ENCODE measurements at places on chromosomes 13 and 19.

GRCh38 chr19:12092065-12092867, 27.7 kb downstream of the ZNF844 start:
- DNase-seq, result peak; percentile 69

DNA sequence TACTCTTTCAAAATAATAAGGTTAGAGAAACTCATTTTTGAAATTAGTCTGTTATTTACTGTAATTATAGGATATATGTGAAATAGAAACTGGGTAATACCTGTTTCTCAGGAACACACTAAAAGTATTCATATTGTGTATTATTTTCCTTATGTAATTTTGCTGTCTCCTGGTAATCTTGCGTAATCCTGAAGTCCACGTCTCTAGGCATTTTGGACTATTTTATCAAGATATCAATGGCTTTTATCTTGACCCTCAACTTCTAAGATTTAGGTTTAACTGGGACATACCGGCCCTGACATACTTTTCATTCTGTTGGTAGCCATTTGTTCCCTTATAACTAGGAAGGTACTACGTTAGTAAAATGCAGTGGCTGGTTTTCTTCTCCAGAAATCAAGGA, 80.3 kb downstream of the PAN3 start:
- no peak for DNase-seq

- DNase-seq, result no peak
These were observed 151.5 kb upstream of the RXFP2 start for GRCh38 chr13:31587698-31588266.

DNA sequence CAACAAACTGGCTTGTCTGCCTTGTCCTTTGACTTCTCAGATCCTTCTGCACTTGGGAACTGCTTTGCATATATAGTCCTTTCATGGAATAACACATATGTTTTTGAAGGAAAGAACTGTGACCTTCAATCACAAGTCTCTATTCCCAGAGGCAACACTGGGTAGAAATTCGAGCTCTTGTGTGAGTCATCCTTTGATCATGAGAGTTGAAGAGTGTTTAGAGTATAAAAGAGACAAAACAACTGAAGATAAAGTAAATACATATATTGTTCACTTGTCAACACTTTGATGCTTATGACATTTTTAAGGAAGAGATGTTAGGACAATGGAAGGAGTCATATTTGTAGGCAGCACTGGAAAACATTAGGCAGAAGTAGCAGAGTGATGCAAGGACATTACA, 5.2 kb upstream of the OR7A5 start:
- no peak for DNase-seq

DNA sequence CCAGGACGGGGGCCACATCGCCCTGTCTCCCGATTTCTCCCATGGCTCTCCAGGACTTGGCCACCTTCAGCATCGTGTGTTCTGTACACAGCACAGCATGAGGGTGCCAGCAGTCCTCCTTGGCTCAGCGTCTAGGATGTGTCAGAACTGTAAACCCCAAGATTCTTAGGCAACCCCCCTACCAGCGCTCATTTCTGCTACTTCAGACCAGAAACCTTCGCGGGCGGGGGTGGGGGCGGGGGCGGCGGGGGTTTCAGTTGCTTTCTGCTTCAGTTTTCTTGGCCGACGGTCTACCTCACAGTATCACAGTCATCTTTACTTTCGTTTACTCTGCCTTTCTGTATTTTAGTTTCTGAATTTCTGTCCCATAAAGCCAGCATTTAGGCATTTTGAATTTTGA, 82.4 kb downstream of the GGACT start:
- DNase-seq, result peak; percentile 59

GRCh38 chr19:29172302-29172701, 40.6 kb downstream of the UQCRFS1 start:
- DNase-seq, result no peak

DNA sequence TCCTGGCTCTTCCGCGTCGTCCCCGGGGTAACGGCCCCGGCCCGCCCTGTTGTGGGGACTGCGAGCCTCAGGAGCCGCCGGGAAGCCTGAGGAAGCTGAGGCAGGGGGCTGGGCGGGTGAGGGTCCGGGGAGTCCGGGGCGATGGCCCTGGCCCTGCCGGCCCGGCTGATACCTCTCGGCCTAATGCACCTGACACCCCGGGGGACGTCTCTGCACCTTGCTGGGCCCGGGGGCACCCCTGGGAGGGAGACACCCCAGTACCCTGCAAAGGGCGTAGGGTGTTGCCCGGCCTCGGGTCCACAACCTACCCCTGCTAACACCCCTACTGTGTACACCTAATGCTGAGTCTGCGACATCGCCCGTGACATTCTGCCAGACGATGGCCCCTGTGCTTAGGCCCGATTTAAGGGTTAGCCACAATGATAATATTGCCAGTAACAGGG, 410 bp downstream of the PIN1 start:
- DNase-seq, result no peak

GRCh38 chr19:44891016-44891882, at the start of gene TOMM40:
Gene TOMM40, plus strand, starts transcription at chr19:44891254. Its CDS starts 162 bp downstream, at chr19:44891416.
- peak; percentile 26 for DNase-seq

- DNase-seq, result no peak
These were observed 7.7 kb downstream of the PEAK3 start for GRCh38 chr19:2274185-2274711.

GRCh38 chr19:8608941-8609278, 1.6 kb downstream of the ADAMTS10 start:
- no peak for DNase-seq

DNA sequence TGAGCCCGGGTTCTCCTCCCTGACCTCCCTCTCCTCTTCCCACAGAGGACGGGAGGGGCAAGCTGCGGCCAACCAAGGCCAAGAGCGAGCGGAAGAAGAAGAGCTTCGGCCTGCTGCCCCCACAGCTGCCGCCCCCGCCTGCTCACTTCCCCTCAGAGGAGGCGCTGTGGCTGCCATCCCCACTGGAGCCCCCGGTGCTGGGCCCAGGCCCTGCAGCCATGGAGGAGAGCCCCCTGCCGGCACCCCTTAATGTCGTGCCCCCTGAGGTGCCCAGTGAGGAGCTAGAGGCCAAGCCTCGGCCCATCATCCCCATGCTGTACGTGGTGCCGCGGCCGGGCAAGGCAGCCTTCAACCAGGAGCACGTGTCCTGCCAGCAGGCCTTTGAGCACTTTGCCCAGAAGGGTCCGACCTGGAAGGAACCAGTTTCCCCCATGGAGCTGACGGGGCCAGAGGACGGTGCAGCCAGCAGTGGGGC, 162.2 kb downstream of the KDM4B start:
- DNase-seq, result no peak

- DNase-seq, result no peak
These were observed 130.8 kb upstream of the MCF2L start for GRCh38 chr13:112838038-112838841.

- peak; percentile 63 for DNase-seq
These were observed 12.4 kb downstream of the TMEM272 start for GRCh38 chr13:51832471-51833152.

DNA sequence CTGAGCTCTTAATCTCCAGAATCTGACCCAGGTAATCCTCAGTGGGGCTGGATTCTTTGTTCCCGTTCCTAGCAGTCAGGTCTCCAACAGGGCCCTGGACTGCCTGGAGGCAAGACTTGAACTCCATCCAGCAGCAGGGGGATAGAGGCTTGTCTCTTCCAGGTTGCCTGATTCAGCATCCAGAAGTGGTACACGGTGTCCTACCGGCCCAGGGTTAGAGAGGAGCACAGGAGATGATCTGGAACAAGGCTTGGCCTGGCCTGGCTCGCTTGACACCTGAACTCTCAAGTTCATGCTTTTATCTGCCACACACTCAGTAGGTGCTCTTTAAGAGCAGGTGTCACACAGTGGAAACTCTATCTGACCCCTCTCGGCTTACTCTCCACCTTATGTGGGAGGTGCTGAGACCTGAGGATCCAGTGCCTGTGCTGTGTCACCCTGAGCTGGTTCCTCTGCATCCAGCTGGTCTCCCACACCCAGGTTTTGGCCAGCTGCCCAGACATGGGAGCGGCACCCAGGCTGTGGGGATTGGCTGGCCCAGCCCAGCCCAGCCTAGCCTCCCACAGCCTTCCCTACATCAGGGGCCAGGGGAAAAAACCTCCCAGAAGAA, at the start of gene CYP4F3:
TSS of gene CYP4F3 (plus strand) at position 604 of the 610 bp plus-strand sequence. CDS start 519 bp downstream, outside the sequence.
- DNase-seq, result no peak

All from stimulated activated CD4-positive, alpha-beta T cell treated with anti-CD3 and anti-CD28 coated beads, Interleukin-4, amount 100 ng/mL, for 24 hours (primary cell).